Ovary (tissue), 10 donors: ENCODE measurements at places on chromosomes 3 and 15. TPM values are rescaled to one million over a fixed set of nuclear protein-coding genes. Genes with fewer than 3 reads are reported as not detected.
A peak's percentile ranks its signal among the peaks of the same experiment; 100 is the strongest.

DNA sequence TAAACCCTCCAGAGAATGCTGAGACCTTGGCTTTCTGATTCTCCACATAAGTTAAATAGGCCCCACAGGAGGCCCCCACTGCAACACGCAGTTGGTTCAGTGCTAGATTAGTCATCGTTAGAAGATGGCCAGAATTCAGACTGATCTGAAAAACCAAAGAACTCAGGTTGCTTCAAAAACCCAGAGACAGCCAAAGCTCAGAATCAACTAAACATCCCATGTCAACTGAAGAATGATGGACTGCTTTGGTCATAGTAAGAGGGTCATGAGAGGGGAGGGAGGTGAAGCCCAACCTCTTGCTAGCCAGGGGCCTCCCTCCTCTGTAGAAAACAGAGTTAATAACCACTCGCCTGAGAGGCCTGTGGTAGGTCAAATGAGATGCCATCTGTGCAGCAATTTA is 93.1 kb downstream of the AKAP13 start:
- H3K36me3 ChIP-seq: no peaks in the 10 kb centered on the region
- DNase-seq: no peak
- no peak overlapping the region for H3K4me3 ChIP-seq
- peaks cover 8% of the 10 kb centered on the region for H3K4me1 ChIP-seq

Gene NMB
- 6.0 TPM for total RNA-seq

GRCh38 chr3:73924048-73924447 is 299.3 kb upstream of the PDZRN3 start:
- H3K4me3 ChIP-seq: no peak overlapping the region
- no peaks in the 10 kb centered on the region for H3K27me3 ChIP-seq
- no peak for DNase-seq
- no peak overlapping the region for H3K27ac ChIP-seq

GRCh38 chr3:24363242-24363641 is 131.4 kb downstream of the THRB start:
- no peak for DNase-seq
- peaks cover 4% of the 10 kb centered on the region for H3K4me1 ChIP-seq
- no peaks in the 10 kb centered on the region for H3K27me3 ChIP-seq
- H3K27ac ChIP-seq: no peak overlapping the region
- H3K4me3 ChIP-seq: no peak overlapping the region

DNA sequence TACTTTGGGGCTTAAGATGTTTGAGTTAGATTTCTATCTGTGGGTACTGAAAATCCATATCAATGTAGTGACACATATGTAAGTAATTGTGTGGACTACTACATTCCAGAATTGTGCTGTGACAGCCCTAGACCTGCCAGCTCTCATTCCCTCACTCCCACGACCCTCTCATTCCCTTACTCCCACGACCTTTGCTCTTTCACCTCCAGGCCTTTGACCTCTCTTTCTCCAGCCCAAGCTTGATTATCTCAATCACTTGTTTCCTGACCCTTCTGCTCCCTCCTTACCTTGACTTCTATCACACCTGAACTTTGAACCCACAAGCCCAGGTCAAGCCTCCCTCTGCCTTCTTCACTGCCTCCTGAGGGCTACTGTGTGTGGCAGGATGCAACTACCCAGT is 3.6 kb upstream of the RUVBL1 start:
- H3K36me3 ChIP-seq: no peaks in the 10 kb centered on the region
- no peaks in the 10 kb centered on the region for H3K4me1 ChIP-seq
- H3K27me3 ChIP-seq: no peaks in the 10 kb centered on the region
- no peak overlapping the region for H3K4me3 ChIP-seq
- no peak for DNase-seq

Gene ABHD5
- total RNA-seq: 8.9 TPM

DNA sequence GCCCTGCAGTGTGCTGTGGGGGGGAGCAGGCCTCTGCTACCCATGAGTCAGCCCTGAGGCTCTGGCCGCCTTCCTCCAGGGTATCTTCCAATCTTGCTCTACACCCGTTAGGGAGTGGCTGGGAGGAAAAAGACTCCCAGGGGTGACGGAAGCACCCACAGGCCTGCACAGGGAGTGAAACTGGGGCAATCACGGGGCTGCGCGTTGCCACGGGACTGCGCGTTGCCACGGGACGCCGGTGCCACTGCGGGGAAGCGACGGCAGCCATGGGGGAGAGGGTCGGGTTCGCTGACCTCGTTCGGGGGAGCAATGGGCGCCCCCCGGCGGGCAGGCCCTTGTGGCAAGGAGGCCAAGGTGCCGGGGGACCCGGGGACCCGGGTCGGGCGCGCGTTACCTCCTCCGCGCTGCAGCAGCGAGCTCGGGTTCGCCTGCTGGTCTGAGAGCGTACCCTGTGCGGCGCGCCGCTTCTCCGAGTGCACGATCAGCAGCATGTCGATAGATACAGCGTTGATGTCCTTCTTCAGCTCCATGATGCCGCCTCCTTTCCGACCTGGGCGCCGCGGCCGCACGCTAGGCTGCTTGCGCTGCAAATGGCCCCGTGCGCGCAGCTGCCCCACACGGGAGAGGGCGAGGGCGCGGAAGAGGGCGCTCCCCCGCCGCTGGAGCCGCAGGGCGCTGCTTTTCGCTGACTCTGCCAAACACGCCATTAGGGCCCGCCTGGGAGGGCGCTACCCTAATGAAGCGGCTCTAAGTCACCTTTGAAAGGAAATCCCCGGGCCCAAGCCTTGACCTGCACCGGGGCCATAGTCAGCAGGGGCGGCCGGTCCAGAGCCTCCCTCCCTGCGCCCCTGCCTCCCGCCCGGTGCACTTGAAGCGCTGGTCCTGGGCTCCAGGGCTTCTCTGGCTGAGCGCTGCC is at the start of gene KY:
KY (minus strand) TSS at position 592 of the 916 bp plus-strand sequence; CDS start at position 530, 62 bp downstream.
- peaks cover 5% of the 10 kb centered on the region for H3K4me1 ChIP-seq
- no peaks in the 10 kb centered on the region for H3K27me3 ChIP-seq
- H3K27ac ChIP-seq: no peak within 1 kb of the TSS
- no peaks in the 10 kb centered on the region for H3K36me3 ChIP-seq
- DNase-seq: peak; percentile 67

- no peaks in the 10 kb centered on the region for H3K27me3 ChIP-seq
- no peak for DNase-seq
- H3K36me3 ChIP-seq: no peaks in the 10 kb centered on the region
Observed at GRCh38 chr3:12973827-12974226, 99.4 kb downstream of the IQSEC1 start.

Gene WWTR1
- 96.4 TPM for total RNA-seq

- H3K27me3 ChIP-seq: no peaks in the 10 kb centered on the region
- DNase-seq: no peak
- no peak overlapping the region for H3K4me3 ChIP-seq
- no peak overlapping the region for H3K27ac ChIP-seq
- peaks cover 7% of the 10 kb centered on the region for H3K4me1 ChIP-seq
- no peaks in the 10 kb centered on the region for H3K36me3 ChIP-seq
Observed at GRCh38 chr3:46890132-46890531, 12.6 kb downstream of the PTH1R start.

DNA sequence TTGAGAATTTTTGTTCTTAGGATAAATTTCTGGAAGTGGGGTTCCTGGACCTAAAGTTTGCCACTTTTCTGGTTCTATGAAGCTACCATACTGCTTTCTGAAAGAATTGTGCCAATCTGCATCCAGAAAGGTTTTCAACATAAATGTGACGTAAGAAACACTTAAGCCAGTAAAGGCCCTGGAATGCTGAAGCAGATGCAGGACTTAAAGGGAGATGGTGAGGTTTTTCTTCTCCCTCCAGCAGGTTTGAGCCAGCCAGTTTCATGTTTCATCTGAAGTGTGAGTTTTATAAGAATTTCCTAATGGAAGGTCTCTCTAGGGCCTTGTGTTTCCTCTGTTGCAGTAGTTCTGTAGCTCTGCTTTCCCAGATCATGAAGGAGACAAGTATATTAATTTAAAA is 33.1 kb downstream of the ZNF592 start:
- H3K27ac ChIP-seq: no peak overlapping the region
- H3K27me3 ChIP-seq: no peaks in the 10 kb centered on the region
- DNase-seq: no peak
- no peaks in the 10 kb centered on the region for H3K36me3 ChIP-seq
- H3K4me1 ChIP-seq: peaks cover 7% of the 10 kb centered on the region
- H3K4me3 ChIP-seq: no peak overlapping the region

DNA sequence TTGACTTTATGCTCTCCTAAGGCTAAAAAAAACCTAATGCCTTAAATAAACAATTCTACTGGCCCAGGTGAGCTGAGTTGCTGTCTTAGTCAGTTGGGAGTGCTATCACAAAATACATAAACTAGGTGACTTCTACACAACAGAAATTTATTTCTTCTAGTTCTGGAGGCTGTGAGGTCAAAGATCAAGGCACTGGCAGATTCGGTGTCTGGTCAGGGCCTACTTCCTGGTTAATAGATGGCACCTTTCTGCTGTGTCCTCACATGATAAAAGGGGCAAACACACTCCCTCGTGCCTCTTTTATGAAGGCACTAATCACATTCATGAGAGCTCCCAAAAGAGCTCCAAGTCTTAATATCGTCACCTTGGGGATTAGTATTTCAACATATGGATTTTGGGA is 11.5 kb upstream of the TBL1XR1 start:
- no peaks in the 10 kb centered on the region for H3K36me3 ChIP-seq
- H3K4me3 ChIP-seq: no peak overlapping the region
- no peak for DNase-seq
- H3K27ac ChIP-seq: no peak overlapping the region

- H3K36me3 ChIP-seq: no peaks in the 10 kb centered on the region
- H3K27ac ChIP-seq: no peak overlapping the region
- H3K4me3 ChIP-seq: no peak overlapping the region
- DNase-seq: no peak
Observed at GRCh38 chr3:195609229-195609628, 25.5 kb upstream of the APOD start.

GRCh38 chr3:40763807-40764206 is 239.0 kb downstream of the ZNF621 start:
- no peaks in the 10 kb centered on the region for H3K27me3 ChIP-seq
- DNase-seq: no peak
- H3K4me1 ChIP-seq: no peaks in the 10 kb centered on the region
- H3K4me3 ChIP-seq: no peak overlapping the region
- no peak overlapping the region for H3K27ac ChIP-seq

Gene CIDEC
- total RNA-seq: 0.23 TPM

- H3K4me1 ChIP-seq: no peaks in the 10 kb centered on the region
- no peak overlapping the region for H3K4me3 ChIP-seq
- no peaks in the 10 kb centered on the region for H3K36me3 ChIP-seq
- peak; percentile 22 for DNase-seq
- no peaks in the 10 kb centered on the region for H3K27me3 ChIP-seq
- H3K27ac ChIP-seq: no peak overlapping the region
Observed at GRCh38 chr15:94070356-94071295, 160.7 kb upstream of the MCTP2 start.

DNA sequence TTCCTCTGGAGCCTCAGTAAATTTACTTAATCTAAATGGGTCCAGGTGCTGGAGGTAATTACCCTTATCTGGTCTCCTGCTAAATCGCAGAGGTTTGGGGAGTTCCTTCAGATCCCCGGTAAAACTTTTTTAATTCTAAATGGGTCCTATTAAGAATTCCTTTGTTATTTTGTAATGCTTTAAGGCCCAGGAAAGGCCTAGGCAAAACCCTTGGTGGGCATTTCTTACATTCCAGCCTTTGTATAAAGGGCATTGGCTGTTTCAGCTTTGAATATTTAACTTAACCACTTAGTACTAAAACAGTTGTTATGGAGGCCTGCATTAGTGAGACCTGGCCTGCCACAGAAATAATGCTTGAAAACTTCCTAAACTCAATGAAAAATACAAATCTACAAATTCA is 14.9 kb upstream of the ZNF662 start:
- no peaks in the 10 kb centered on the region for H3K4me1 ChIP-seq
- no peak overlapping the region for H3K4me3 ChIP-seq
- no peaks in the 10 kb centered on the region for H3K36me3 ChIP-seq
- no peak for DNase-seq
- no peaks in the 10 kb centered on the region for H3K27me3 ChIP-seq

- no peaks in the 10 kb centered on the region for H3K36me3 ChIP-seq
- H3K4me3 ChIP-seq: no peak overlapping the region
- no peaks in the 10 kb centered on the region for H3K4me1 ChIP-seq
- DNase-seq: no peak
- H3K27me3 ChIP-seq: no peaks in the 10 kb centered on the region
Observed at GRCh38 chr3:196546537-196546936, 21.8 kb downstream of the WDR53 start.

Gene DLEC1
- 3.9 TPM for total RNA-seq

DNA sequence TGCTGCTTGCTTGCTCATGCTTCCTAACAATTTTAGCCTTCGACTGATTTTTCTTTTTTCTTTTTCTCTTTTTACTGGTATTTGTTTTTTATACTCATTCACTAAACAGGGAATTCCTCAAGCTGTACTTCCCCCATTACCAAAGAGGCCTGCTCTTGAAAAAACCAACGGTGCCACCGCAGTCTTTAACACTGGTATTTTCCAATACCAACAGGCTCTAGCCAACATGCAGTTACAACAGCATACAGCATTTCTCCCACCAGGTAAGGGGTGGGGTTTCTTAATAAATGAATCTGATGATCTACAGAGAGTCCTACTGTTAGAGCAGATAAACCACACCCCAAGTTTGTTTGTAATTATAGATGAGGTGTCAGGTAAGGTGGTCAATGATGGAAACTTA is 178.8 kb downstream of the MBNL1 start:
- no peak overlapping the region for H3K27ac ChIP-seq

- H3K36me3 ChIP-seq: no peaks in the 10 kb centered on the region
- DNase-seq: no peak
- no peak overlapping the region for H3K4me3 ChIP-seq
- no peaks in the 10 kb centered on the region for H3K27me3 ChIP-seq
- H3K27ac ChIP-seq: no peak overlapping the region
Observed at GRCh38 chr3:159996018-159996417, 7.4 kb downstream of the IL12A start.

DNA sequence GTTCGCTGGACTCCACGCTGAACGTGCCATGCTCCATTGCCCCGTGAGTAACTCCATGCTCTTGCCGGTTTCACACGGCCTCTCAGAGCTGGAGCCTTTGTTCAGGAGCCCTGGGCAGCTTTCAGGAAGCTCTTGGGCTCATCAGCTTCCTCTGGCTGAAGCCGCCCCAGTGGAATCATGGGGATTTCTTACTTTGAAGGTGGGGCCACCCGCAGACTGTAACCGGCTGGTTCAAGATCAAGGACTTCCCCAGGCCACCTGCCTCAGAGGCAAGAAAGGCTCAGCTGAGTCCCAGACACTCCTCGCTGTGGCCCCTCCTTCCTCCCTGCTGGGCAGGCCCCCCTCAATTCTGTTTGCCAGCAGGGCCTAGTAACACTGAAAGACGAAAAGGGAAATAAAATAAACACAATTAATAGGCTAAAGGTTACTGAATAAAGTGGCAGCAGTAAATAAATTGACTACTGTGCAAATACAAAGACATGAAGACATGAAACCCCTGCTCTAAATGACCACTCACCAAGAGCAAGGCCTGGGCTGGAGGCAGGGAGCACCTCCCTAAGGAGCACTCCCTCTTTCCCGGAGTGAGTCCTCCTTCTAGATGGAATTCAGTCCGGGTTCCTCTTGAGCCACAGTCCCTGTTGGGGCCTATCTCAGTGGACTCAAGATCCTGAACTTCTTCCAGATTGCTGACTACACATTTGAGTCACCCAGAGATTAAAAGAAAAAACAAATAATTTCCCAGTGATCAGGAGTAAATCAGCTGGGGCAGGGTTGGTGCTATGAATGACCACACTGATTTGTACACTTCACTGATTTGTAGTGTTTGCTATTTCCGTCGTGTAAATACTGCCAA is 51.0 kb downstream of the ZDHHC19 start:
- H3K36me3 ChIP-seq: no peaks in the 10 kb centered on the region
- no peak overlapping the region for H3K27ac ChIP-seq
- H3K4me1 ChIP-seq: peaks cover 6% of the 10 kb centered on the region
- no peak for DNase-seq
- no peaks in the 10 kb centered on the region for H3K27me3 ChIP-seq
